Activated T-cell treated with anti-CD3 and anti-CD28 coated beads, Interleukin-2, amount 50 U/mL, for 72 hours (primary cell): ENCODE measurements at places on chromosomes 7 and 10. TPM values are rescaled to one million over a fixed set of nuclear protein-coding genes. Genes with fewer than 3 reads are reported as not detected.

The TMEM254 gene
- total RNA-seq: 15.8 TPM

The CCL24 gene
- not detected for total RNA-seq

The PLCE1 gene
- total RNA-seq: 0.05 TPM

The PTPN20 gene
- total RNA-seq: 1.1 TPM

The SPDYE6 gene
- total RNA-seq: not detected

The PRPS1L1 gene
- not detected for total RNA-seq

The CALML5 gene
- total RNA-seq: not detected

The PARP12 gene
- 71.5 TPM for total RNA-seq

The AASS gene
- 3.5 TPM for total RNA-seq

The IFT22 gene
- 5.1 TPM for total RNA-seq

The AKR1D1 gene
- total RNA-seq: not detected

The SCIN gene
- total RNA-seq: 0.14 TPM

- DNase-seq: no peak
Measured at GRCh38 chr10:130740915-130741750, 570.4 kb downstream of the TCERG1L start.

DNA sequence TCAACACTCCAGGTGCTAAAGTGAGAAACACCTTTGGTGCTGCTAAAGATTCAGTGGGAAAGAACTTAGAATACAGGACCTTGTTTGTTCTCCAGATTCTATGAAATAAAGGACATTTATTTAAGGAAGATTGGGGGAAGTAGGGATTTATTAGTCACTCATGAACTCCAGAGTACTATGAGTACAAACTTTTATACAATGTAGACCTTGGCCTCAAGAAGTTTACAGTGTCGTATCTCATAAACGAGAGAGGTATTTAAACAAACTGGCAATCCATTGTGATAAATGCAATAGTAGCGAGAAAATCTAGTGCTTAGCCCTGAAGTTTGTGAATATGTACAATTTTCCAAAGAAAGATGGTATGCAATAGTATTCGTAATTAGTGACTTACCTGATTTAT is 59.1 kb downstream of the TES start:
- DNase-seq: no peak

GRCh38 chr10:77463499-77463898 is 174.1 kb downstream of the KCNMA1 start:
- DNase-seq: no peak

GRCh38 chr7:68892236-68892635 is 706.0 kb upstream of the AUTS2 start:
- no peak for DNase-seq

DNA sequence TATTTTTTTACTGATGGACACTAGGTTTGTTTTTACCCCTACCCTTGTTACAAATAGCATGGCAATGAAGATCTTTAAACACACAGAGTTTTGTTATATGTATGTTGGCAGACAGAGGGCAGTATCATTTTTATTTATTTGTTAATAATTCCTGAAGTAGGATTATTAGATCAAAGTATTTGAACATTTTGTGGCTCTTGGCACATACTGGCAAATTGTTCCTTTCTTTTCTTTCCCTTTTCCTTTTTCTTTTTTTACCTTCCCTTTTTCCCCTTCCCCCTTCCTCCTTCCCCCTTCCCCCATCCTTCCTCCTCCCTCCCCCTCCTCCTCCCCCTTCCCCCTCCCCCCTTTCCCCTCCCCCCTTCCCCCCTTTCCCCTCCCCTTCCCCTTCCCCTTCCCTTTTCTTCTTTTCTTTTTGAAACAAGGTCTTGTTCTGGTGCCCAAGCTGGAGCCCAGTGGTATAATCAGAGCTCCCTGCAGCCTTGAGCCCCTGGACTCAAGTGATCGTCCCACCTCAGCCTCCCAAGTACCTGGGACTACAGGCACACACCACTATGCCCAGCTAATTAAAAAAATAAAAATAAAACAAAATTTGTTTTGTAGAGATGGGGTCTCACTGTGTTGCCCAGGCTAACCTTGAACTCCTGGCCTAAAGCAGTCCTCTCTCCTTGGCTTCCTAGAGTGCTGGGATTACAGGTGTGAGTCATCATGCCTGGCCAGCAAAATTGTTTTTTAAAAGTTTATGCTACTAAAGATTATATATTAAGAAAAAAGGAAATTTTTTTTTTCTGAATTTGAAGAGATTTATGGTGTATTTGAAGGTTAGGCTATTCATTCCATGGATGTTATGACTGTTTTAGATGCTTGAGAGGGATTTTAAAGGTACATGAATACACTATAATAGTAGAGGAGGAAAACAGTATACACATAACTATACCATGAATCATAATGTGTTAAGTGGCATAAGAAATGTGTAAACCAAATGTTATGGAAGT is 39.3 kb downstream of the SEPTIN7 start:
- no peak for DNase-seq

GRCh38 chr7:146956321-146956720 is 839.7 kb downstream of the CNTNAP2 start:
- DNase-seq: no peak

- DNase-seq: no peak
Measured at GRCh38 chr10:86872757-86873156, 84.7 kb downstream of the MMRN2 start.

- DNase-seq: peak; percentile 43
Measured at GRCh38 chr10:31320550-31321211, 1.7 kb downstream of the ZEB1 start.

DNA sequence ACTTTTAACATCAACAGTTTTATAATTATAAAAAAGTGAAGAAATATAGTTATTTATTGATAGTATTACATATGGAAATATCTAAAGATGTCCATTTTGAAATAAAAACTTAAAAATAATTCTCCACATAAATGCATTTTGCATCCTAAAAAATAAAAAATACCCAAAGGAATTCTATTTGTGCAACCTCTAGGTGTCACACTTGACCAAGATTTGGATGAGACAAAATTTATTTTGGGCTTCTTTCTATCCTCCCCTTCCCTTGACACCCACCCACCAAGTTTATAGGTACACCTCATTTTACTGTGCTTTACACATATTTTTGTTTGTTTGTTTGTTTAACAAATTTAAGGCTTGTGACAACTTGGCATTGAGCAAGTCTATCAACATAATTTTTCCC is 3.3 kb upstream of the THSD7A start:
- DNase-seq: no peak

DNA sequence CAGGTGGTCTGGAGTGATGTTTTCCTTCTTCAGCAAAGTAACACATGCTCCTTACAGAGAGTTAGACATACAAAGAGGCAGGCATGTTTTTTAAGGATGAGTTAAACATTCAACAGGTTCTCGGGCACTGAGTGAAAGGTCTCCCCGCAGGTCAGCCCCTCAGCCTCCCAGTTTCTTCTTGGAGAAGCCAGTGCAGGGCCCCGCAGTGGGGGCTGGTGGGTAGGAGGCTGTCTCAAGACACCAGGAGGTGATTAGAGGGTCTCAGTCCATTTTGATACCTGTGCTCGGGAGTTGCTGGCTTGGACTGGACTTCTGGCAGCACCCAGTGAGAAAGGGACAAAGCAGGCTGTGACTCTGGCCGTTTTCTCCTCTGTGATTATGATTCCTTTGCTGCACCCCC is 78.6 kb upstream of the ZNF479 start:
- no peak for DNase-seq

- DNase-seq: no peak
Measured at GRCh38 chr7:89477991-89478390, 676.3 kb upstream of the STEAP1 start.

GRCh38 chr10:65367706-65368105 is 1558.1 kb upstream of the LRRTM3 start:
- no peak for DNase-seq

GRCh38 chr7:42180806-42181205 is 56.2 kb downstream of the GLI3 start:
- no peak for DNase-seq

DNA sequence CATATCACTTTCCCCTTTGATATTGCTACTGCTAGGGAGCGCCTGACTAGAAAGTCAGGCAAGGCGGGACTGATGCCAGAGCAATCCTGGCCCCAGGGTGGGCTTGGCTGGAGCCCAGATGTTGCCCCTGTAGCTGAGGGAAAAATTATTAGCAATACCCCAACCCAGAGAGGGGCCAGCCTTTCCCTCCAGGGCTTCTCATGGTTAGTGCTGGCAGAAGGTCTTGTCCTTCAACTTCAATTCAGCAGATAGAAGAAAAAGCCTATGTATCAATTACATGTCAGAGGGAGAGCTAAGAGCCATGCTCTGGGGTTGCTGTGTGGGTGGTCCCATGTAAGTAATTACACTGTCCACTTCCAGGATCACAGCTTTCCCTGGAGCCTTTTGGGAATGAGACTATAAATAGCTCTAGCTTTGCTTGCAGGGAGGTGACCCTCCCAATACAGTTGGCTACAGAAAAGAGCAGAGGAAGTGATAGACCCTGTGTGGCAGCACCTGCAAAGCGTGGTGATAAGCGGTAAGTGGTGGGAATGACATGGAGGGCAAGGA is 579.1 kb downstream of the CCSER2 start:
- no peak for DNase-seq

GRCh38 chr7:155458111-155458877 is at the start of gene EN2:
EN2 (plus strand) TSS chr7:155458129; CDS start chr7:155458378, 249 bp downstream.
- DNase-seq: no peak

- DNase-seq: no peak
Measured at GRCh38 chr10:86264481-86265231, 101.9 kb downstream of the GRID1 start.

GRCh38 chr7:1026721-1027161 is 17.6 kb upstream of the GPR146 start:
- DNase-seq: no peak

DNA sequence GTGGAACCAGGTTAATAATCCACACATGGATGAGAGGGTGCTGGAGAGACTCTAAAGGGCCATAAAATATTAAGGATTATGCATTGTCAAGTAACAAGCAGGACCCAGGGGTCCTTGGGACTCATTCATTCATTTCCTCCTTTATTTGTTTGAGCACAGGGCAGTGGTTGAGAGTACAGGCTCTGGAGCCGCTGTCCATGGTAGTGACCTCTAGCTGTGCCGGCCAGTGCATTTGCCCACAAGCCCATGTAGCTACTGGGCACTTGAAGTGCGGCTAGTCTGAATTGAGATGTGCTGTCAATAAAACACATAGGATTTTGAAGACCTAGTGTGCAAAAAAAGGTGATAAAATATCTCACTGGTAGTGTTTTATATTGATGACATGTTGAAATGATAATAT is 137.6 kb downstream of the C10orf105 start:
- DNase-seq: no peak

GRCh38 chr7:101933688-101934121 is 116.3 kb downstream of the CUX1 start:
- no peak for DNase-seq

GRCh38 chr10:31124852-31125251 is 93.2 kb upstream of the ZNF438 start:
- no peak for DNase-seq
